ENCODE measurements at places on chromosomes 4 and X.

DNA sequence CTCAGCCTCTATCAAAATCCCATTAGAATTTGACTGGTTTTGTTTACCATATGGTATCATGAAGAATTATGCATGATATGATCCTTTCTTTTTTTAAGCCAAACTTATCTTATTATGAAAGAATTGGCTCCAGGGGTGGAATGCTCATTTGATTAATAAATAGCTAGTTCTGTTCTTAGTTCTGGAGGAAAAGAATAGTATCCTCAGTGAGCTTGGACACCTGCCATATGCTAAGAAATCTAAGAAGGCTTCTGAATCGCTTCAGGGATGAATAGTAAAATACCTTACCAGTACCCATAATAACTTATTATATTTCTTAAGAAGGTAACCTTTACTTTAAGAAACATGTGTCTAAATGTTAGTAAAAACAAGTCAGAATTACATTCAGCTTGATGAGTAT, 803.6 kb downstream of the ADGRL3 start:
- DNase-seq, result no peak

GRCh38 chr4:189374176-189374575, 566.5 kb upstream of the FRG1 start:
- DNase-seq, result no peak

- no peak for DNase-seq
Observed at GRCh38 chrX:113545040-113545439, 704.4 kb upstream of the AMOT start.

DNA sequence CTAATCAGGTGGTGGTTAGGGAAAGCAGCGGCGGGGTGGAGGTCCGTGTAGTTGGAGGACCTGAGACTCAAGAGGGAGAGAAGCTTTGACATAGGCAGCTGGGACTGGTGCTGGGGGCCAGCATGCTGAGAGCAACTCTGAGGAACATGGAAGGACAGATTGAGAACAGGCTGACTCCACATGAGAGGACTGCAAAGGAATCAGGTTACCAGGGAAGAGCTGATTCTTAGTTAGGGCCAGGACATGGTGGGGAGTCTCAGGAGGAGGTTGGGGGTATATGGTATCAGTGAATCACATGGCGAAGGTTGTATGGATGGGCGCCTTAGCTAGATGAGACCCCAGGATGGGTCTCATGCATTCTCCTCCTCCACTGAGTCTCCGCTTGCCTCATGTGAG, 264.0 kb upstream of the BOD1L1 start:
- DNase-seq, result no peak

- no peak for DNase-seq
Observed at GRCh38 chr4:13476915-13477314, 7.2 kb downstream of the RAB28 start.

DNA sequence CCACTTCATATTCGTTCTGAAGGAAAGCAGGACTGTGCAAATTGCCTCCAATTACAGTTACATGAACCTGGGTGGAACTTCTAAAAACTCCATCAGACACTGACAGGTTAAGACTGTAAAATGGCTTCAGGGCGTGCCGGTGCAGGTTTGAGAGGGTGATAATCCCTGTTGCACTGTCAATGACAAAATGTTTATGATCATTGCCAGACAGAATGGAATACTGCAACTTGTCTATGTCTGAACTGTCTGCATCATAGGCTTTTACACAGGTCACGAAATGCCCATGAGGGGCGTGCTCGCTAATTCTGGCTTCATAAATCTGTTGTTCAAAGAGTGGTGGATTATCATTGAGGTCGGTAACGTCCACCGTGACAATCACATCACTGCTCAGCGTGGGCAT, 63.7 kb upstream of the MTNR1A start:
- DNase-seq, result no peak

DNA sequence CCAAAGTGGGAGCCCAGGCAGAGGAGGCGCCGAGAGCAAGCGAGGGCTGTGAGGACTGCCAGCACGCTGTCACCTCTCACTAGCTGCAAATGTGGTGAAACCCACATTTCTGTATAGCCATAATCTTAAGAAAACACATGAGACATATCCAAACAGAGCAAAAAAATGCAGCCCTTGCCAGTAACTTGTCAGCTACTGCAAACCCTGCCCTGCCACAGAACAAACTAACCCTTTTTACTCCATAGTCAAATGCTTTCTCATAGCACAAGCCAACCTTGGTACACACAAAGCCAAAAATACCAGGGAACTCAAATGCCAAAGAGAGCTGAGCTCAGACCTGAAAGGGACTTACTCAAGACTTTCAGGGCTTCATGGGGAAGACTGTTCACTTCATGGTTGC, 14.9 kb upstream of the NXF3 start:
- DNase-seq, result no peak

- DNase-seq, result no peak
Observed at GRCh38 chr4:80967346-80967745, 63.2 kb upstream of the BMP3 start.

- no peak for DNase-seq
Observed at GRCh38 chrX:100687546-100687945, 43.5 kb downstream of the SRPX2 start.

- DNase-seq, result no peak
Observed at GRCh38 chr4:47493238-47494123, 8.4 kb downstream of the ATP10D start.

DNA sequence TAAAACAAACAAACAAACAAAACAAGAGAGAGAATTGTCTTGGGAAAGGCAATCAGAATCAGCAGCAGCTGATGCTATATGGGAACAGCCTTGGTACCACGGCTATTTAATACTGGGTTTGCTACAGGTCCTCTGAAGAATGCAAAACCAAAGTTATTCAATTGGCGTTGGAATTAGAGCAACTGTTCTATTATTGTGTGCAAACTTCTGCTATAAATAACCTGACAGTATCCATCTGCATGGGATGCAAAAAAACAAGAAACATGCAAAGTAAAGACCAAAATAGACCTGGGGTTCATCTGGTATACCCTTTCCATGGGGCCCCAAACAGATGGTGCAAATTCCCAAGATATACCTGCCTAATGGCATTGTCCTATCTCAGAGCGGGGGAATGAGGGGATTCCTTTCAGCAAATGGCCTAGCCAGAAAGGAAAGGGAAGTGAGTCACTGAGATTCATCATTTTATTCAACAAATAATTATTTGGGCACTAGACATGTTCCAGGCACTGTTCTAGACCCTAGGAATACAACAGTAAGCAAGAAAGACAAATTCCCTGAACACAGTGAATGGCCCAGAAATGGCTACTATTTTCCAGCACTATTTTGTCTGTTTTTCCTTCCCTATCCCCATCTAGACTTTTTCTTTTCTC, 268.9 kb downstream of the FBXW7 start:
- DNase-seq, result no peak

DNA sequence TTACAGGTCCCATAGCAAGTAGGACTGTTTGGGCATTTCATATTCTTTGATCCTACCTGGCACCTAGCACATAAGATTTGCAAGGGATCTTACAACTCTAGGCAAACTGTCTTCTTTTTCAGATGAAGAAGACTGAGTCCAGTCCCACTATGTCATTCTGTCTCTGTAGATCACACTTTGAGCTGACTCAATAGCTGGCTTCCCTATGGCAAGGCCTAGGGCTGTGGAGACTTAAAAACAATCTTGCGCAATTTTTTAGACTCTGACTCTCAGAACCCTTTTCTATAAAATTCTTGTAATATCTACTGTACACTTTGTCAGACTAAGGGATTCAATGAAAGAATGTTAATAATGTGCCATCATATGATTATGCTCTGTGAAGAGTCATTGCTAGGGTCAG, 26.7 kb downstream of the OTC start:
- DNase-seq, result no peak

DNA sequence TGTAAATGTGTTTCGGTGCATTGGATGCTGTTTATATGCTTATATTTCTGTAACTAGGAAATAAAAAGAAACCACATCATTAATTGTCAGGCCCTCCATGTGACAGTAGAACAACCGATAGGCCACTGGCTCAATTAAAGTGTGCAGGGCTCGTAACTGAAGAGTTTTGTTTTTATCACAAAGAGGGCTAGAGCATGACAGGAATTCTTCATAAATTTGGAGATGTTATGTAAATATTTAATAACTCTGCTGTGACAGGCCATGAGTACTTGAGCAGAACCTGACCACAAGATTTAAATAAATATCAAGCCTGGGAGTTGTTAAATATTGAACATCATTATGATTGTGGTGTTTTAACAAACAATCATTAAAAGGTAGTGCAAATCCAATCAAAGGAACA, 55.9 kb downstream of the MID1 start:
- no peak for DNase-seq

DNA sequence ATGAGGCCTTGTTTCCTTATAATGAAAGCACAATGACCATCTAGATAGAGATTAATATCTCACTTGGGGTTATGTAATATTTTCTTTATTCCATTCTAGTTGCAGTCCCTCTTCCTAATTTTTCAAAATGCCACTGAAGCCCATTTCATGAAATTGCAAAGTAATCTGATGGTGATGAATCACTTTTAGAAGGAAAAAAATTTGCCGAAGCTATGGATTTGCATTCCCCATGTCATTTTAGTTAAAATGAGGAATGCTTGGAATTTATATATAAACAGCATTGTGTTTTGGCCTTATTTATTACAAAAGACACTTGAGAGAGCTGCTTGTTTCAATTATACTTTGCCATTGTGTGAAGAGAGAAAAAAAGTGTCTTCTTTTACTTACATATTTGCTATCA, 241.7 kb upstream of the TEX13A start:
- no peak for DNase-seq

- no peak for DNase-seq
Observed at GRCh38 chr4:21884615-21885014, 64.0 kb downstream of the KCNIP4 start.

GRCh38 chr4:81786063-81786763, 314.5 kb upstream of the RASGEF1B start:
- DNase-seq, result no peak

GRCh38 chr4:13521047-13521446, 23.3 kb downstream of the NKX3-2 start:
- DNase-seq, result no peak

GRCh38 chr4:20532871-20533870, 167.1 kb upstream of the PACRGL start:
- no peak for DNase-seq

GRCh38 chrX:150362599-150363481, at the start of gene MAMLD1:
TSS of gene MAMLD1 (plus strand) at chrX:150363317. CDS start at chrX:150445517, 82,200 bp downstream.
- DNase-seq, result no peak

- no peak for DNase-seq
Observed at GRCh38 chrX:1537031-1537715, at the start of gene P2RY8. TSS of gene P2RY8 (minus strand) at chrX:1537185. CDS start at chrX:1466558, 70,627 bp downstream.

GRCh38 chrX:16100673-16101072, 22.7 kb upstream of the GRPR start:
- peak; percentile 90 for DNase-seq

DNA sequence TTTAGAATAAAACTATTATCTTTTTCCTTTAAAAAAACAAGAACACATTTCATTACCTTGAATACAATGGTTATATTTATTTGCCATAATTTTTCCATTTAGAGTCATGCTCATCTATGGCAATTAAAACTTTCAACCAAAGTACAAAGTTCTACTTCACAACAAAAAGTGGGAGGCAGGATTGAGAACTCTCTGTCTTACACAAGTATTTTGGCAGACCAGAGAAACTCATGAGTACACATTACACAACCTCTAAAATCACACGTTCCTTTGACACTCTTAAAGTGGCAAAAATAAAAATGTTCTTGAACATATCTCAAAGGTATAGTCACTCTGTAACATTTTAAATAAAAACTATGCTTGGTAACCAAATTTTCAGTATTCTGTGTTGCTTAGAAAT, 213.4 kb downstream of the IL15 start:
- DNase-seq, result no peak

- DNase-seq, result no peak
Observed at GRCh38 chr4:51851937-51852290, 9.0 kb downstream of the DCUN1D4 start.

DNA sequence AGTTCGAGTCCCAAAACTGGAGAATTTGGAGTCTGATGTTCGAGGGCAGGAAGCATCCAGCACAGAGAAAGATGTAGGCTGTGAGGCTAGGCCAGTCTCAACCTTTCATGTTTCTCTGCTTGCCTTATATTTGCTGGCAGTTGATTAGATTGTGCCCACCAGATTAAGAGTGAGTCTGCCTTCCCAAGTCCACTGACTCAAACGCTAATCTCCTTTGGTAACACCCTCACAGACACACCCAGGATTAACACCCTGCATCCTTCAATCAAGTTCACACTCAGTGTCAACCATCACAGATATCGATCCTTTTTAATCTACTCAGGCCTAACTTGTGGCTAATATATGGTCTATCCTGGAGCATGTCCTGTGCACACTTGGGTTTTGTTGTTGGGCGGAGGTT, 18.0 kb upstream of the MAEA start:
- DNase-seq, result no peak

GRCh38 chrX:143701460-143701859, 19.1 kb downstream of the SPANXN2 start:
- DNase-seq, result no peak

DNA sequence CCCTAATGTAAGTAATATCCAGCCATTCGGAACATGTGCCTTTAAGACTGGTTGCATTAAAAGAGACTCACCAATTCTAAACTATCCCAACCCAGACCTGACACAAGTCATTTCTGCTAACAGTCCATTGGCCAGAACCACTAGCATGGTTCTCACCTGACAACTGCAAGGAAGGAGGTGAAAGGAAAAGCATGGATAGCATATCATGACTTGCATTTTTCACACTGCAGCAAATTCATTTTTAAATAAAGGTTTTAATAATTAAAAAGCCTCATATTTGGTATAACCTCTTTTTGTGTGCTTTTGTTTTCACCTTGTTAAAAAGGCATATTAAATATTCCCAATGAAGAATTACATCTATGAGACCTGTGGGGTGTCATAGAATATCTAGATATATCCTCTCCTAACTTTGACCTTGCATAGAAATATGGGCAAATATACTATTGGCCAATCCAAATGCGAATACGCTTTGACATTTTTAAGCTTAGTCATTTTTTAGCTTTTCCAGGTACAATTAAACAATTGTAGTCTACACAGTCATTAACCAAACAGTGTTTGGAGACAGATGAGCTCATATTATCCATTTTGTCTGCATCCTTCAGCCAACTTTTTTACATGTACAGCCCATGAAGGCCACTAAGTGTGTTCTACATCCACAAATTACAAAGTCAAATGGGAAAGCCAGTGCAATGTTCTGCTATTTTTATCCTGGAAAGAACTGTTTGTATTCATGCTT, 295.3 kb downstream of the PDGFC start:
- no peak for DNase-seq
